ENCODE measurements at places on chromosomes 5 and 9.

DNA sequence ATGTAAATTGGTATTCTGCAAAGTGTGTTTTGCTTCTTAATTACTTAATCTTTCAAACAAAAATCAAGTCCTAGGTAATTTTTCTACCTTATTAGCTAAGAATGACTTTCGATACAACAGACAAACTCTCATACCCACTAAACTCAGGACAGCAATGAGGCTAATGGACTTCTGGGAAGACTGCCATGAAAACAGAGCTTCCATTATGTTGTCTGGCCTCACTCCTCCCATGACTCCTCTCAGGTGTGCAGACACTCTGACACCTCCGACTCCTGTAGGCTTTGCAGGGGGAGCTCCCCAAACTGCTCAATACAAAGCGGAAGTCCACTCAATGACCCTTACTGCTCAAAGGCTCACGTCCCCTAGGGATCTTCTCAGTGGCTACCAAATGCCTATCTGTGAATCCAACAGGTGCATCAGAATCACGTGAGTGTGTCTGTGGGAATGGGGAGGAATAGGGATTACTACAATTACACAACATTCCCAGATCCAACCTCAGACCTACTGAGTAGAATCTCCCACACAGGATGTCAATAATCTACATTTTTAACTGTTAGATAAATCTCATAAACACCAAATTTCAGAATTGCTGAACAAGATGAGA is 289.9 kb downstream of the RAB3C start:
- DNase-seq, result no peak

- DNase-seq, result no peak
Observed at GRCh38 chr9:75644649-75645048, 245.8 kb upstream of the PCSK5 start.

- no peak for DNase-seq
Observed at GRCh38 chr5:79408028-79408427, 105.9 kb downstream of the HOMER1 start.

DNA sequence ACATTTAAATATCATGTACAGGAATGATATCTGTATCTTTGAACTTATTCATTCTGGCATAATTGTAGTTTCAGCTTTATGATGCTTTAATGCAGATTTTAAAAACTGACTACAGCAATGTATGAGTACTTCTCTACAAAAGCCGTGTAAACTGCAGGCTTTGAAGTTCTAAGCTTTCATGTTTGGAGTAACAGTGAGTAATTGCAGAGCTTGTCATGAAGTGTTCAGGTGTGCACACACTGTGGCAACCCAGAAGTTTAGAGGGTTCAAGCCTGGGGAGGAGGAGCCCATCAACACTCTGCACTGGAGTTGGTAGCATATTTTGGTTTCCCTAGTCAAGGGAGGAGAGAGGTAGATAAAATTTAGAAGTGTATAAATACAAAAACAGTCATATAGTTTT is 130.9 kb downstream of the CD180 start:
- no peak for DNase-seq

DNA sequence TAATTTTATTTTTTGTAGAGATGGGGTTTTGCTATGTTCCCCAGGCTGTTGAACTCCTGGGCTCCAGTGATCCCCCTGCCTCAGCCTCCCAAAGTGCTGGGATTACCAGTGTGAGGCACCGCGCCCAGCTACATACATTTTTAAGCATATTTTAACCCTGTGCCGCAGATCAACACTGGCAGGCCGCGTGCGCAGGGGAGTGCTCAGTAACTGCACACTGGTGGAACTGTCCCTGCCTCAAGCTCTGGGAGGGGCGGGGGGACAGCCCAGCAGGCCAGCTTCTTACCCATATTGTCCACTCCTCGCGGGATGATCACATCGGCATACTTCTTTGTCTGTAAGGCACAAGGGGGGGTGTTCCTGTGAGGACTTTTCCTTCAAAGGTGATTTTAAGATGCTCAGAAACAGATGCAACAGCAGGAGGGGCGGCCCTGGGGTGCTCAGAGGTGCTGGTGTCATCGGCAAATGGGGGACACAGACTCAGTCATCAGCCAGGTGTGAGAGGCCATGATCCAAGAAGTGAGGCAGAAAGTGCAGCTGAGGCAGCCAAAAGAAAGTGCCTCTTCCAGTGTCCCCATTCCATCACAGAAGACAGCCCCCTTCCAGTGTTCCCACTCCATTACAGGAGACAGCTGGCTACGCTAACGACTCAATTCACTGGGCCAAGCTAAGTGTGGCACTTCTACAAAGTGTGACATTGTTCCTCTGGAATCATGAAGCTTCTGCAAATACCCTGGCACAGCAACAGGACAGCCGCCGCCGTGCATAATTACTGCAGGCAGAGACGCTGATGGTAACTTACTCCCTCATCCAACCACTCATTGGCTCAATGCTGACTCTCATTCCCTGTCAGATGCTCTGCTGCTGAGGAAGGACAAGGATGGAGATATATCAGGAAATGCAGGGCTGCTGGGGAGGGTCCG is 5.2 kb downstream of the UCK1 start:
- no peak for DNase-seq

DNA sequence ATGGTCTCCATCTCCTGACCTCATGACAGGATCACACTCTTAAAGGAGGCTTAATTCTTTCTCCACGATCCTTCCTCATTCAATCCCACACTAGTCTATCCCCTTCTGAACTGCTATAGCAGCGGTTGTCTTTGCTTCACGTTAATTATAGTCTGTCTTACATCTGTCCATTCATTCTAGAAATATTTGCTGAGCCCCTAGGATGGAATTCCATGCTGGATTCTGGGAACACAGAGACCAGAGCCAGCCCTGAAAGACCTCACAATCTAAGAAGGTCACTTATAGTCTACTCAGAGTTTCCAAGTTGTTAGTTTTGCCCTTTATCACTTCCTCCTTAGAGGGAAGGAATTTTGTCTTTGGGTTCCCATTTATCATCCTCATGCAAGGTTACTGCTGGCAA is 193.5 kb downstream of the GAS1 start:
- DNase-seq, result no peak

- DNase-seq, result no peak
Observed at GRCh38 chr5:65815161-65815560, 93.2 kb downstream of the NLN start.

GRCh38 chr9:4803670-4804530 is 11.2 kb downstream of the RCL1 start:
- DNase-seq, result no peak

- no peak for DNase-seq
Observed at GRCh38 chr5:53326424-53327153, 153.8 kb upstream of the FST start.

- DNase-seq, result no peak
Observed at GRCh38 chr5:158614951-158615350, 484.8 kb downstream of the EBF1 start.

- no peak for DNase-seq
Observed at GRCh38 chr5:1662559-1663085, 137.0 kb downstream of the MRPL36 start.

GRCh38 chr9:131496844-131497405 is 5.8 kb upstream of the POMT1 start:
- DNase-seq, result no peak

GRCh38 chr5:133696782-133697507 is 84.6 kb upstream of the FSTL4 start:
- no peak for DNase-seq

DNA sequence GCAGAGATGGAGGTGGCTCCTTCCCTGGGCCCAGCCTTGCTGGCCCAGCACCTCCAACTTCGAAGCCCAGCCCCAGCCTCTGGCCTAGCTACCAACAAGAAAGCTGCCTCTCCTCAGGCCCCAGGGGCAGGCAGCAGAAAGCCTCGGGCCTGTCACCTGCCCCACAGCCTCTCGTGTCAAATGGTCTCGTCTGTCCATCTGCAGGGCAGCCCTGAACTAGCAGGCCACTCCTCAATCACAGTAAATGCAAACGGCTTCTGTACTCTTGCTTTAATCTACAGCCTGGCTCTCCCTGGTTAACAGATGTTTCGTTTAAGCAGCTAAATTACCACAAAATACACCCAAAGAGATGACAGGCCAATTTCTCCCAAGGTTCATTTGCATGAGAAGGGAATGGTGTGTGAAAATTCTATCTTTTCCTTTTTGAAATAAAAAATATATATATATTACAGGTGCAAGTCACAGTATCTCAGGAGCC is 21.5 kb downstream of the VAV2 start:
- DNase-seq, result no peak

- DNase-seq, result no peak
Observed at GRCh38 chr9:250625-251024, 36.0 kb downstream of the DOCK8 start.

GRCh38 chr5:151923866-151924476 is 680 bp downstream of the GLRA1 start:
- DNase-seq, result no peak

DNA sequence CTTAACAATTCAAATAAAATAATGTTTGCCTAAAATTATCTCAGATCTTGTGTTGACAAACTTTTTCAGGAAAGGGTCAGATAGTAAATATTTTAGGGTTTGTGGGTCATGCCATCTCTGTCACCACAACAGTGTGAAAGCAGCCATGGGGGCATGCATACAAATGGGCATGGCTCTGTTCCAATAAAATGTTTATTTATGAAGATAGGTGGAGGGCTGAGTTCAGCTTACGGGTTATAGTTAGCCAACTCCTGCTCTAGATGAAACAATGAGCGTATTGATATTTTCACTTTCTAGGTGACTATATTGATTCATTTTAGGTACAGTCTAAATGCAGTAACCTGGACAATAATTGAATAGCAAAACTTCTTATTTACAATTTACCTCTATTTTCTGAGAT is 533.8 kb upstream of the CLINT1 start:
- no peak for DNase-seq

- DNase-seq, result peak; percentile 60
Observed at GRCh38 chr5:74641735-74642542, 1.4 kb upstream of the ENC1 start.

DNA sequence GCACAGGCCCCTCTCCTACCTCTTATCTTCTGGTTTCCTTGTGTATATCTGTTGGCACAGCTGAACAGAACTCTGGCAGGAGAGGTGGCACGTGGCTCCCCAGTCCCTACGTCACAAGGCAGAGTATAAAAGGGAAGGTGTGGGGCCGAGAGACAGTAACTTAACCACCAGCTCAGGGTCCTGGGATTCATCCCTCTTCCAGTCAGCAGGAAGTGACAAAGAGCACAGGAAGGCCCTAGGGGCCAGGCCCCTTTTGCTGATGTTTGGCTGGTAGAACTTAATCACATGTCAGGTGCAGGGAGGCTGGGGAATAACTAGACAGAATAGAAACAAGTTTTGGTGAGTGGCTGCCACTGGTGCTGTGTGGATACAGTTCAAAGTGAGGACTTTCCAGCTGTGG is 4.5 kb upstream of the ICE1 start:
- no peak for DNase-seq

- no peak for DNase-seq
Observed at GRCh38 chr5:66582499-66583165, 13.6 kb upstream of the MAST4 start.

DNA sequence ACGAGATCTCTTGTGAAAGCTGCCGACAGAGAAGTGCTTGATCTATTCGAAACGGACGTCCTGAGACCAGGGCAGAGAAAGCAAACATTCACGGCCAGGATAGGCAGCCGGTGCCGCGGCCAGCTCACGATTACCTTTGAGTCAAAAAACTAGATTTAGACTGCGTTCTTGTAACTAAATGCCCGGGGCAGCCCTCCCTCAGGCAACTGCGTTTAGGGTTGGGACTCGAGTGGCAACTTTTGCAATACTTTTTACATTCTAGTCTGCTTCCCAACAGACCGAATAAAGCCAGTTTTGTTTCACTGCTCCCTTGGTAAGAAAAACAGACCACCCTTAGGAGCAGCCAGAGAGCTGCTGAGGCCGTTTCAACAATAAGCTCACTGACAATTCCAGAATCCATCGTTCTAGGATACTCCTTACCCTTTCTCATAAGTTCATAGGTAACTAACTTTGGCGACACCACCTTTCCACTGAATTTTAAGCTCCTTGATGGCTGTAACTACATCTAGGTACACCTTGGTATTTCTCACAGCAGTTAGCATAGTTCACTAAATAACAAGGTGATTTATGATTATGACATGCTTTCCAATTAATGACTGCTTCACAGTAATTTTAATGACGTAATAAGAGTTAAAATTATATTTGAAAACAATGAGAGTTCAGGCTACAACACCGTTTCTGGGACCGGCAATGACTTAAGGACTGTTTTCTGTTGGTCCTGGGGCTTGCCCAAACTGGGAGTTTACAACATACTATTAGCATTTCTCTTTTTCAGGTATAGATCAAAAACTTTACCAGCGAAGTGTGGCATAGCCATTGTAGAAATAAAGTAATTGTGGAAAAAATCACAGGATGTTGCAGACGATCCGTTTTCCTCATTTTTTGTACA is 899 bp upstream of the RAPGEF6 start:
- DNase-seq, result no peak

GRCh38 chr5:14718778-14719177 is 54.3 kb downstream of the OTULIN start:
- no peak for DNase-seq

DNA sequence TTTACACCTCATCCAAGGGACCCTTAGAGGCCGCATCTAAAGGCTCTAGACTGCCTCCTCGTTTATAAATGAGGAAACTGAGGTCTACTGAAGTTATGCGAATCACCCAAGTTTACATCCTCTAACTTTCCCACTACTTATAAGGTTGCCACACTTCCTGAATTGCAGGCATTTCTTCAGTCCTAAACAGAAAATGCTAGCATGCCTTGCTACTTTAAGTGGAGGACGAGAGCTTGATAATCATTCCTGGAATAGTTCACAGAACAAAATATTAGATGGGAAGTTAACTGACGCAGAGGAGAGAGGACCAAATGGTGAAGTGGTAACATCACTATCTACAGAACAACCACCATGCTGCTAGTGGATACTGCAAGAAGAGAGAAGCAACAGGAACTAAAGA is 85.8 kb downstream of the GNAQ start:
- no peak for DNase-seq

DNA sequence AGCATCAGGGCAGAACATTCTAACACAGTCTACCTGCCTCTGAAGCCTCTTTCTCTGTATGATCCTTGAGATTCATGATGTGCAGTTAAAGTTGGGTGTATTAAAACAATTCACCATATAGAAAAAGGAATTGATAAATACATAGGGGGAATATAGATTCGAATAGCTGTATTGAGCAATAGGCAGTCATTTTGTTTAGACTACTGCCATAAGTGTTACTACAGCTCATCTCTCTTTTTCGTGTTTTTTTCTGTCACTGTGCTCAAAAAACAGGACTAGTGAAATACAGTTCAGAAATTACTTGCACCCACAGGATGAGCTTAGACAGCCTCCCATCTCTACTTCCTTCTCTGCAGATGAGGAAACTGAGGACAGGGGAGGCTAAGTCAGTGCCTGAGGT is 144.6 kb upstream of the FBN2 start:
- no peak for DNase-seq

DNA sequence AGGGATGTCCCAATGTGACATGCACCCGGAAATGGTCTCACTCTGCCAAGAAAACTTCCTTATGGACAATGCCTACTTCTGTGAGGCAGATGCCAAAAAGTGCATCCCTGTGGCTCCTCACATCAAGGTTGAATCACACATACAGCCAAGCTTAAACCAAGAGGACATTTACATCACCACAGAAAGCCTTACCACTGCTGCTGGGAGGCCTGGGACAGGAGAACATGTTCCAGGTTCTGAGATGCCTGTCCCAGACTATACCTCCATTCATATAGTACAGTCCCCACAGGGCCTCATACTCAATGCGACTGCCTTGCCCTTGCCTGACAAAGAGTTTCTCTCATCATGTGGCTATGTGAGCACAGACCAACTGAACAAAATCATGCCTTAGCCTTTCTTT is 37.6 kb upstream of the CCDC152 start:
- no peak for DNase-seq

GRCh38 chr5:2137444-2138050 is 254.8 kb upstream of the IRX4 start:
- no peak for DNase-seq

- DNase-seq, result no peak
Observed at GRCh38 chr9:33415501-33416038, 13.2 kb upstream of the AQP7 start.

Measured in HFF-Myc (cell line).